Kidney (tissue), 22 donors: ENCODE measurements at places on chromosomes 2 and 18. TPM values are rescaled to one million over a fixed set of nuclear protein-coding genes. Genes with fewer than 3 reads are reported as not detected.

CROCC2 gene
- total RNA-seq = 0.13 TPM

PMAIP1 gene
- total RNA-seq = 2.8 TPM

ACMSD gene
- total RNA-seq = 44.0 TPM

CCT7 gene
- 164 TPM for total RNA-seq

ARHGAP25 gene
- total RNA-seq = 20.4 TPM

FASTKD2 gene
- 27.0 TPM for total RNA-seq

DCDC2C gene
- total RNA-seq = not detected

COL4A4 gene
- total RNA-seq = 53.3 TPM

RNF152 gene
- total RNA-seq = 45.0 TPM
